ENCODE measurements at places on chromosomes 12 and 14. TPM values are rescaled to one million over a fixed set of nuclear protein-coding genes. Genes with fewer than 3 reads are reported as not detected.

DNA sequence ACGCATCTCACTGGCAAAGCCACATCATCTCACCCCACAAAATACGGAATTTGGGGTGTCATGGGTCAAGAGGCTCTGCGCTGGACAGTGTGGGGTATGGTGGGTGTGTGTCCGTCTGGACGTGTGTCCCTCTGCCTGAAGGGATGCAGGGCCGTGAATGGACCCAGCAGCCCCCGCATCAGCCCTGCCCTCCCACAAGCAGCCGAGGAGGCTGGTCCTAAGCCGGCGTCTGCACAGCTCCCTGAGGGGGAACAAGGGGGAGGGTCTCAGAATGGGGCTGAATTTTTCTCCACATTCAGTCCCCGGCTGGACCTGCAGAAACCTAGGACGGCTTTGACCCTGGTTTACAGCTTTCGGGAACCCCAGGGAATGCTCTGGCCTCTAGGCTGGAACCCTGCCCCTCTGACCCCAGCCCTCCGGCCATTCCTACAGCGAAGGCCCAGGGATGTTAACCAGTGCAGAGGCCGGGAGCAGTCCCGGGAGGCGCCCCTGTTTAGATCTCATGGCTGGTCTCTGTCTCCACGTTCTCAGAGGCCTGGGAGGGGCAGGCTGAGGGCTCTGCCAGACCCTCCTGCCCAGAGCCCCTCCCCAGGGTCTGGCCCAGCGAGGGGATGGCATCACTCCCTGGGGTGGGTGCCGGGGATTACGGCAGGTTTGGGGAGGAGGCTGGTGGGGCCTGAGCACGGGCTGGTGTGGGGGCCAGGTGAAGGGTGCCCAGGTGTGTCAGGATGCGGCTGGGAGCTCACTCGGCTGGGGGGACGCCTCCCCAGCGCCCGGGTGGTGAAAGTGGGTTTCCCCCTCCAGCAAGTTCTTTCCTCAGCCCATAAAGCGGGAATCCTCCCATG lies 156.5 kb upstream of the C14orf180 start:
- no peak for DNase-seq

GRCh38 chr14:96616161-96616721 lies 114.1 kb downstream of the PAPOLA start:
- DNase-seq, result peak; percentile 44

DNA sequence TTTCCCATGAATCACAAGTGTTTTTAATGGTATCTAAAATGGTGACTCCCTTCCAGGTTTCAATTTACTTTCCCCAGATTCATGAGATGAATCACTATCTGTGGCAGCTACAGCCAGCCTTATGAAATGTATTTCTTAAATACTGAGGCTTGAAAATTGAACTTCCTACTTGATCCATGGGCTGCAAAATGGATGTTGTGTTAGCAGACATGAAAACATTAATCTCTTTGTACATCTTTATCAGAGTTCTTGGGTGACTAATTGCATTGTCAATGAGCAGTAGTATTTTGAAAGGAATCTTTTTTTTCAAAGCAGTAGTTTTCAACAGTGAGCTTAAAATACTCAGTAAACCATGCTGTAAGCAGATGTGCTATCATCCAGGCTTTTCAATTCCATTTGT lies 250.8 kb downstream of the SLC6A15 start:
- DNase-seq, result no peak

DNA sequence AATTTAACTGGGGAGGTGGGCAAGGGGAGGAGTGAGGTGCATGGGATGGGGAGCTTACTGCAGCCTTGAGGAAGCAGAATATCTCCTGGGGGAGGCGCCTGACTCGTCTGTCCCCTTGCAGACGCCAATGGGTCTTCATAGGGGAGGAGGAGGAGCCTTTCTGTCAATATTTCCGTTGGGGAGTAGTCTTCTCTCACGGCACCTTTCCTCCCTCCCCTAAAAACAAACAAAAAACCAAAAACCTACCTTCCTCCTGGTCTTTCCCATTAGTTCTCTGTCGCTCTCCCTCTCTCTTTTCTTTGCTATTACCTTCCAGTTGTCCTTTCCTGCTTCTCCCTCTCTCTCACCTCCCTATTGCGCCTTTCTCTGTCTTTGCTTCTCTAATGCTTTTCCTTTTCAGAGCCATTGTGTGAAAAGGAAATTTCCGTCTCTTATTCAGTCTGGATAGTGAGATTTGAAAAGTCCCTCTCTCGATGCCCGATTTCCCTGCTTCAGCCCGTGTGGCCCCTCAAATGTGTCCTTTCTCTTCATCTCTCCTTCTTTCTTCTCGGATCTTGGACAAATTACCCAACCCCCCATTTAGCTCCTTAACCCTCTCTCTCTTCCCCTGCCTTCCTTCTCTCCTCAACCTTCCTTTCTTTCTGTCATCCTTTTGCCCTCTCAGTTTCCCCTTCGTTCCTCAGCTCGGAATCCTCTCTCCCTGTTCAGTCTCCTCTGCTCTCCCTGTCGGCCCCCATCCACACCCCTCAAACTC lies 5.9 kb downstream of the GPR84 start:
- DNase-seq, result no peak

DNA sequence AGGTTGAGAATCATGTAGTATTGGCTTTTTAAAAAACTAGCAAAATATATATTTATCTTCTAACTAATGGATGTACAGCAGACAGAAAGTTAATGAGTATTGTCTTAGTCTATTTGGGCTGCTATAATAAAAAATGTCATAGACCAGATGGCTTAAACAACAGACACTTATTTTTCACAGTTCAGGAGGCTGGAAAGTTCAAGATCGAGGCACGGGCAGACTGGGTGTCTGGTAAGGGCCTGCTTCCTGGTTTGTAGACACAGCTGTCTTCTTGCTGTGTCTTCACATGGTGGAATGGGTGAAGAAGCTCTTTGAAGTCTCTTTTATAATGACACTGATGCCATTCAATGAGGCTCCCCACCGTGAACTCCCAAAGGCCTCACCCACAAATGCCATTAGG lies 70.1 kb upstream of the KRR1 start:
- DNase-seq, result no peak

GRCh38 chr14:43019826-43020225 lies 1413.2 kb downstream of the LRFN5 start:
- DNase-seq, result no peak

DNA sequence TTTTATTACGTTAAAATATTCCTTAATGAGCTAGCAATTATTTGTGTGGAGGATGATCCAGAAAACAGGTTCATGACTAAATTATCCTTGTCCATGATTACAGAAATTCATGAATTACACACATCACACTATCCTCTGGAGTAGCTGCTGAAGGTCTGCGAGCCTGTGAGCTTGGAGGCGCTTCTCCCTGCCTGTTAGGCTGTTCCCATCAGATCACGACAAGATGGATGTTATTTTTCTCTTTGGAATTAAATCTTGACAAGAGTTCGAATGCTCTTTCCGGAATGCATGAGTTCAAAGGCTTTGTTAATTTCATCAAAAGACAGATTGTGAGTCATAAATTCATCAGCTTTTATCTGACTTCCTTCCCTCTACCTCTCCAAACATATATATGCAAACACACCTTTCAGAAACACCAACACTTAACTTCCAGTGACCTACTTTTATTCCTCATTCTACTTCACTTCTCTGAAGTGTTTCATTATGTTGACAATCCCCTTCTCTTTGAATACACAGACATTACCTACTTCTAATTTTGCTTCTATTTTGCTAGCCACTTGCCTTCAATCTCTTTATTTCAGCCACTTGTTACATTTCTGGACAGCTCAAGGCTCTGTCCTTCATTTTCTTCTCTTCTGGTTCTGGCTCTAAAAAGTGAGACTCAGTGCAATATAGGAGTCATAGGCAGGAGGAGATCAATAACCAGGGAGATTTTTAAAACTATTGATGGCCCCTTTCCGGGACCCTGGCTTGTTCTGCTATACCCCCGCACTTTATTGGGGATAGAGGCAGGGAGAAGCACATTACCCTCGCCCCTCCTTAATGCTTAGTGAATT lies 274.6 kb downstream of the BTG1 start:
- no peak for DNase-seq

GRCh38 chr12:26047401-26048226 lies 77.2 kb downstream of the BHLHE41 start:
- DNase-seq, result peak; percentile 80

- no peak for DNase-seq
Observed at GRCh38 chr14:52910572-52910971, 40.3 kb downstream of the FERMT2 start.

- no peak for DNase-seq
Observed at GRCh38 chr12:5966486-5967095, 21.5 kb upstream of the ANO2 start.

GRCh38 chr14:68789821-68790643 lies 2.8 kb downstream of the ZFP36L1 start:
- peak; percentile 18 for DNase-seq

GRCh38 chr14:81452341-81453133 lies 52.4 kb upstream of the STON2 start:
- no peak for DNase-seq

DNA sequence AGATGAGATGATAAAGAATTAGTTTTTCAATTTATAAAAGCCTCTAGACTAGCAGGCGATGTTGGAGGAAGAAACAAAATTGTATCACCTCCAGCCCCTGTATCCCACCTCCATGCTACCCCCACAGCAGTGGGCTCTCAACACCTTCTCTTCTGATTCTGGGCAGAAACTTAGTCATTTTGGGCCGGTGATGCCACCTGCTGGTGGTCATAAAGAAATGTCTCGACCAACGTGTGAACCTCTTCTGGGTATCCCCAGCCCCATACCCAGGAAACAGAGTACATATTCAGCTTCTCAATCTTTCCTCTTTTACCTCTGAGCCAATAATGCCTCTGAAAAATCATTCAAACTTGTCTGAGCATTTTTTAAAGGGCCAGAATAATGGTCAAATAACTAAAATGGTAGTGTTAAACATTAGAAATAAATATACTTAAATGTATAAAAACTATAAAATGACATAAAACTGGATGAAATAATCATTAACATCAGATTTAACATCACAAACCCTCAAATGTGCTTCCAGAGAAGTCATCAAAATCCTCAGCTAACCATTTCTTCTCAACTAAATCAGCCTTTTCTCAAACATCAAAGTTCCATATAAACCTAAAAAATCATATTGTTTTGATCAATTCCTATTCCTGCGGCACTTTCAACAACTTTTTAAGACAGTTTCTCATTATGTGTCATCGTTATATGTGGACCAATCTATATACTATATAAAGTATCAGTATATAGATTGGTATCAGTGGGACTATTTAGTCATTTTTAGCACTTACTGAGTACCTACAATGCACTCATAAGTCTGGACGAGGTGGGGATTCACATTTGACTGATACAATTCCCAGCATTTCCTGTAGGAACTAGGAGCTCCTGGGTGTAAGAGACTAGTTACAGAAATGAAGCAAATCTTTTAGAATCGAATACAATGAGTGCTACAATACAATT lies 69.4 kb downstream of the ATXN2 start:
- peak; percentile 84 for DNase-seq

DNA sequence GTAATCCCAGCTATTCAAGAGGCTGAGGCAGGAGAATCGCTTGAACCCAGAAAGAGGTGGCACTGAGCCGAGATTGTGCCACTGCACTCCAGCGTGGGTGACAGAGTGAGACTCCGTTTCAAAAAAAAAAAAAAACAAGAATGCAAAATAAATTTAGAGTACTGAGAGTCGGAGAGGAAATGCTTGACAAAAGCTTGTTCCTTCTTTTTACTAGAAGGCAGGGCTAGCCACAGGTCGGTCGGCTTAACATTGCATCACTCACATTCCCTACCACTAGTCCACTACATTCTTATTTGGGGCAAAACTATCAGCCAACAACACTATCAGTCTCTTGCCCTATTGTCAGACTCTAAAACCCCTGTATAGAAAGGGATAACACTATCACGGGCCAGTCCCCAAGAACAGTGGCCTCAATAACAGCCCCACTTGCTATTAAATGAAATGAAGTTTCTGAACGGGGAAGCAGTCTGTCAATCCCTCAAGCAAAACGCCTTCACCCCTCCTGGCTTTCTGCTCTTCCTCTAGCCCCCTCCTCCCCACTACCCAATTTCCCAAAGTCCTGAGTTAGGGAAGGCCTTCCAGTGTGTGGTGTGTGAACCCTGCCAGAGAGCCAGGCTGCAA lies 1.0 kb downstream of the RNF41 start:
- peak; percentile 52 for DNase-seq

DNA sequence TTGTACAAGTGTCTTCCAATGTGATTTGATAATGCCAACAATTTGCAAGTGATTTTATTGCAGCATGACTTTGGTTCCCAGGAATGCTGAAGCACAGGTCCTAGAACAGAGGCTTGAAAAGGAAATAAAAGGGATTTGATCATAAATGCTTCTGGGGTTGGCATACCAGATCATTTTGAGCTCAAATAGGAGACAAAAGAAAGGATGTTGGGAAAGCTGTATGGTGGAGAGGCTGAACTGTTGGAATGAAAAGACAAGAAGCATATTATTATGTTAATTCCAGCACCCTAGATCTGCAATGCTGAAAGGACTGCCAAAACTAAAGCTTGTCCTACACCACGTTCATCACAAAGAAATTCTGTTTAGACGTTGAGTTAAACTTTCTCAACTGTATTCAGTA lies 143.1 kb downstream of the BICD1 start:
- peak; percentile 25 for DNase-seq

GRCh38 chr14:55530464-55530863 lies 49.5 kb upstream of the KTN1 start:
- no peak for DNase-seq

DNA sequence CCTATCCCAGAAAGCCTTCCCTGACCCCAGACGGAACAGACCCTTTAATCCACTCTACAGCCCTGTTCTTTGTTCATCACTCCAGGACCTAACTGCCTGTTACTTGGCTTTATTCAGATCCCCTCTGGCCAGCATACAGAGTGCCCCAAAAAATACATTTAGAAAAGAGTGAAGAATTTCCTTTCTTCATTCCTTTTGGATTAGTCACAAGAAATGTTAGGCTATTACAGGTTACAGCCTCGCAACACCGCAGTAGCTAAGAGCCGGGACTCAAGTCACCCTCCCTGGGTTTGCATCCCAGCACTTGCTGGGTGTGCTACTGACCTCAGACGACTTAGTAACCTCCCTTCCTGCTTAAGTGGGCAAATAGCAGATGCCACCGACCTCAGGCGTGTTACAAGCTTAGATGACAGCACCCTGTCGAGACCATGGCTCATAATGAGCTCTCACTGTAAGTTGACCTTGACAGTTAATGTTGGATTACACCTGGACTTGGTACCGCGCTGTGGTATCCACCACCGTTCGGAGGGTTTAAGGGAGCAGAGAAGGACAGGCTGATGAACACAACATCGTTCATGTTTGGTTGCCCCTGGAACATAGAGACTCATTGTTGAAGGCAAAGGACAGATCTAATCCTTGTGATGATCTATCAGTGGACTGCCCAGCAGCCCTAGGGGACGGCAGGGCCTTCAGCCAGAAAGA lies 12.9 kb downstream of the GLRX5 start:
- DNase-seq, result peak; percentile 41

The KLRC1 gene
- not detected for polyA plus RNA-seq

The MANSC1 gene
- 5.8 TPM for polyA plus RNA-seq

The IGF1 gene
- polyA plus RNA-seq, result 0.29 TPM

The KCNK10 gene
- 0.29 TPM for polyA plus RNA-seq

The LRRK2 gene
- polyA plus RNA-seq, result not detected

Measured in GM23338 (cell line).